Stimulated activated CD8-positive, alpha-beta memory T cell treated with anti-CD3 and anti-CD28 coated beads, Interleukin-7, amount 100 ng/mL, for 48 hours (primary cell): ENCODE measurements at places on chromosomes 4 and X.

DNA sequence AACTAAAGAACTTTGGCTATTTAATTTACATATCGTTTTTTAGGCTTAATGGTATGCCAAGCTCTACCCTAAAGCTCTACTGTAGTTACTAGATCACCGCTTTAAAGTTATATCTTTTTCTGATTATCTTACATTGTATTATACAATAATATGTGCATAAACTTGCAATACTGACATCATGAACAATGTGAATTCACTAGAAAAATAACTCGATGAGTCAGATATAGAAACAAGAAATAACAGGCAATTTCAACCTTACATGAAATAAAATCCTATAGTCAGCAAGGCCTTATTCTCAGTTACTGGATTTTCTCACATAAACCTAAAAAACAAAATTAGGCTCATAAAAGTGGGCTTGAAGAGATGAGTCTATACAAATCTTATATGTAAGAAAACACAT lies 32.5 kb downstream of the PDGFC start:
- DNase-seq: no peak

DNA sequence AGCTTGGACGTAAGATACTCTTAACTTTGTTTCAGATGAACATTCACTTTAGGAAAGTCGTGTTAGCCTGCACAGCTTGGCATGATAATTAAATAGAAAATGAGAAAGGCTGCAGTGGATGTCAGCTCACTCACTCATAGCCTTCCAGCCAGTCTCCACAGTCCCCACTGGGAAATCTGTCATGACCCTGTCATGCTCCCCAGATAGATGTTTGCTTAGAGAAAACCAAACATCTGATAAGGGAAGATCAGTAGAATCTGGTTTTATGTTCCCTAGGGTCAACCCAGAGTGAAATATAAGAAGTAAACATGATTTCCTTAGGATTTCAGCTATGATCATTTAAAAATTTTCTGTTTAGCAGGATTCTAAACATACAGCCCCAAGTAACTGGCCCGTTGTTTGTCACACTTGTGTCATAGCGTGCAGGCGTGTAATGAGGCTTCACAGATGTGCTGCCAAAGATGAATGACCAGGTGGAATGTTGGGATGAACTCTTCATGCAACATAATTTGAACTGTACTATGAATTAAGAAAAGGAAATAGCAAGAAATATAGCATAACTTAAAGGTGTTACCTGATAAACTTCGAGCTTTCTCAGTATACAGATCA lies 180.1 kb downstream of the BANK1 start:
- DNase-seq: no peak

GRCh38 chr4:24248674-24249630 lies 335.4 kb downstream of the DHX15 start:
- no peak for DNase-seq

GRCh38 chrX:153488231-153488914 lies 6.4 kb upstream of the BGN start:
- no peak for DNase-seq

- no peak for DNase-seq
Measured at GRCh38 chr4:80592950-80593349, 257.4 kb downstream of the CFAP299 start.

GRCh38 chr4:87310691-87311335 lies 11.9 kb downstream of the HSD17B13 start:
- DNase-seq: no peak

DNA sequence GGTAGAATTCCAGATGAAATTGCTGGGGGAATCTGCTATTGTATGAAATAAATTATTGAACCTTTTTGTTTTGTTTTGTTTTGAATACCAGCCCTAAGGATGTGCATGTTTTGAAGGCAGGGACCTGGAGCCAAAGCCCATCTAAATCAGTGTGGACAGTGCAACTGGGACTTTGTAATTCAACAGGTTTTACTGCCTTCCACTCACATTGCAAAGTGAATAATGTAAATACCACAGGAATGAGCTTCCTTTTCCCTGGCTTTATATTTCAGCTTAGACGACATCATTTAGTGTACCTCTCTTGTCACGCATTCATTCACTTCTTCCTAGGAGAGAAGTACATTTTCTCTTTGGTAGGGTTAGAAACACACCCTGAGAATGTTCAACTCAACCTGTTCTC lies 795.0 kb downstream of the CENPC start:
- DNase-seq: no peak

DNA sequence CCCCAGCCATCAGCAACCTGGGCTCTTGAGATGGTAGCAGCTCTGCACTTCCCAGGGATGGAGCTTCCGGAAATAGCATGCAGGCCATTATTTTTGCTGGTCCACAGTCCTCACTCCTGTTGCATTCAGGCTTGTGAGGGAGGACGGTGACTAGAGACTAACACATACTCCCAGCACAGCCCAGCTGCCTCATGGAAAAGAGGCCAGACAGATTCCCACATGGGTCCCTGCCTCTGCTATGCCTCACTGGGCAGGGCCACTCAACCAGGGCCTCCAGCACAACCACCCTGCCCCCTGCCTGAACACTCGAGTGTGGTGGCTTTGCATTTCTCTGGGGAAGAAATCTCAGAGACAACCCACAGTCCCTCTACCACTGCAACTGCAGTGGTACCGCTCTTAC lies 1195.1 kb downstream of the PCDH18 start:
- DNase-seq: no peak

GRCh38 chrX:121832446-121832845 lies 785.0 kb downstream of the GLUD2 start:
- no peak for DNase-seq

GRCh38 chr4:95398217-95398616 lies 150.6 kb downstream of the UNC5C start:
- no peak for DNase-seq

GRCh38 chr4:16884673-16885460 lies 13.6 kb downstream of the LDB2 start:
- DNase-seq: no peak

DNA sequence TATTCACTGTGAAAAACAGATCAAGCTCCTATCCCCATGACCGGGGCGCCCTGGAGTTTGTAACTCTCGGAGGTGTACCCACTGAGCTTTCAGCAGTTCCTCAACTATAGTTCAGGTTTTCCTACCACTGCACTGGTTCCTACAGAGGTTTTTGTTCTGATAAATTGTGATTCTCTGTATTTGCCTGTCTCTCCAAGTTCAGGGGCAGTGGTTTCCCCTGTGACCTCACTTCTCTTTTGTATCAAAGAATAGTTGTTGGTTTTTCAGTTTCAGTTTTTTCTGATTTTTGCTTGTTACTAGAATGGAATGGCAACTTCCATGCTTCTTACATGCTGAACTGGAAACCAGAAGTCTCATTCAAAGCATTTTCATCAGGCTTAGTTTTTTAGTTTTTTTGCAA lies 56.8 kb upstream of the PLS3 start:
- DNase-seq: no peak

DNA sequence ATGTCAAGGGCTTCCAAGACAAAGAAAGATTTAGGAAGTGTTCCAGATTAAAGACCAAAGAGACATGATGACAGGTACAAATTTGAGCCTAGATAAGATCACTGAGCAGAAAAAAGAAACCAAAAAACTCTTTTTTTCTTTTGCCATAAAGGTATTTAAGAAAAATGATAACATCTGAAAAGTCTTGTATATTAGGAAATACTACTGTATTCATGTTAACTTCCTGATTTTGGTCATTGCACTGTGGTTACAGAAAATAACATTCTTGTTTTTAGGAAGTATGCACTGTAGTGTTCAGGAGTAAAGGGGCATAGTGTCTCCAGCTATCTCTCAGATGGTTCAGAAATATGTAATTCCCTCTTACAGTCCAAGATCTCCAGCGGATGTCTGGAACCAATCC lies 37.1 kb downstream of the RWDD4 start:
- DNase-seq: no peak

DNA sequence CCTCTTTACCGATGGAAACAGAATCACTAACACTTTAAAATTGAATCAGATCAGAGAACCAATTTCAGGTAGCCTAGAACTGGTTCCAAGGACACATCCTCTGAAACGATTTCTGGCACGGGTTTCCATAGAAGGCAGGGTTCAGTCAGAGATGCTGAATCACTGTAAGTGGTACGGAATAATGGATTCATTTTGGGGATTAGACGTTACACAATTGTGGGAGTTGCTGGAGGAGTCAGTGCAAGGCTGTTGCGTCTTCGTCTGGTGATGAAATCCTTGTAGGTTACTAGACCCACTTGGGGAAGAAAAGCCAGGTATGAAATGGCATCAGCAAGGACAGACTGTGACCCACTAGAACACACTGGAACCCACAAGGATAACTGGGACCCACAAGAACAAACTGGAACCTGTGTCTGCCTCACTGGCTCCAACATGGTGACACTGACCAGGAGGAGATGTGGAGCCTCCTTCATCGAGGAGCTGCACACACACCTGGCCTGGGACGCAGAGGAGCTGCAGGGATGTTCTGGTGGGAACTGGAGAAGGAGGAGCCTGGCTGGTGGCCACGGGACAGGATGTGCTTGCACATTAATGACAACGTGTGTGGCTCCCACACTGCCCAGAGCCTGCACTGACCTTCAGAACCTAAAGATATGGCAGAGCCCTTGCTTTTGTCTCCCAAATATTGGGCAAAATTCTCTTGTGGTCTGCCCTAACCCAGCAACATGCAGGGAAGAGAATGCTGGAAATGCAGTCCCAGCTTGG lies 105.1 kb downstream of the TRAPPC11 start:
- DNase-seq: no peak

DNA sequence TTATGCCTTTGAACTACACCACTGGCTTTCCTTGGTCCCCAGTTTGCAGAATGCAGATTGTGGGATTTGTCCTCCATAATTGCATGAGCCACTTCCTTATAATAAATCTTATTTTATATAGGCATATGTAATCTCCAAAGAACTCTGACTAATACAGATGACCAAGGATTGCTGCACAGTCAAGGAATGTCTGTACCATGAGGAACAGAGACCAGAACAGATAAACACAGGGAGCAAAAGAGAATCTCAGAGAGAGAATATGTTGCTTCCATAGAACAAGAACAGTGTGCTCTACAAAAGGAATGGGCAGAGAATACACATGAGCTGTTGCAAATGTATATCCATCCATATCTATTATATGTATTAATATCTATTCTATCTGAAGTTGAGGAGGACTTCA lies 111.1 kb downstream of the ADRA2C start:
- no peak for DNase-seq

DNA sequence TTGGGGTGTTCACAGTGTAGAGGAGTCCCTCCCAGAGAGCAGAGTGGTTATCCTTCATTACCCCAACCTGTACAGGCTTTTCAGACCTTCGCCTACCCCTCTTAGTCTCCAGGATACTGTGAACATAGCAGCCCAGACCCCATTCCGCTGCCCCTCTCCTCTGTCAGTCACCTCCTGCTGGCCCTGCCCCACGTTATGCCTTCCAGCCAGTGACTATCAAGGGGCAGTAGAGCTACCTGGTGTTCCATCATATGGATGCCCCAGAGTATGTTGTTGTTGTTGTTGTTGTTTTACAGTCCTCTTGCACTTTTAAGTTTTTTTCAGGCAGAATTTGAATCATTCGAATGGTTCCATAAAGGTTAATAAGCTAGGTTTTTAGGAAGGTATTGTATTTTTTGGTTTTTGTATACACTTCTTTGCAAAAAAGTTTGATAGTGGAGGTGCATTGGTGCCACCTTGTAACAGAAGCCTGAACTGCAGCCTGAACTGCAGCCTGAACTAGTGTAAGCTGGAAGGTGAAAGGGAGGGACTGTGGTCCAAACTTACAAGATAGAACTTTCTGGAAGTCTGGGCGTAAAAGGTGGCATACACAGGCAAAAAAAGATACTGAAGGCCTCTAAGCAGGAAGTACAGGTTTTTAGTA lies 101.4 kb upstream of the RAB40AL start:
- DNase-seq: no peak

DNA sequence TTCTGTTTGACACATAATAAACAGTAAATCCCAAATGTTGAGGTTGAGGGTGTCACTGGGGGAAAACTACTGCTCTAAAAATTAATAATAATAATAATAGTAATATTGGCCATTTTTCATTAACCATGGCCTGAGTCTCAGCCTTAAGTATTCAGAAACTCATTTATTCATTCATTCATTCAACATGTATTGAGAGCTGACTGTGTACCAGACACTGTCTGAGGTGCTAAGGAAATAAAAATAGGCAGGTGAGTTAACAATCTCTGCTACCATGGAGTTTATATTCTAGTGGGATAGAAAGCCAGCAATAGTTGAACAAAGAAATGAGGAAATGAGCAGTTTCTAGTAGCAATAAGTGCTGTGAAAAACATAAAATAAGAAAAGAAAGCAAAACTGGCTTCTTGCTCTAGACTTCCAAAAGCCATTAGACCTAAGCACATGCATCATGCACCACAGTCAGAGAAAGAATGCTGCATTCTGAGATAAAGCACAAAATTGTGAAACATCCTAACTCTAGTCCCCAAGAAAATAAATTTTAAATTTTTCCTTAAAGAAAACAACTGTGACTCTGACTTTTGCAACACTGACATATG lies 278.7 kb downstream of the RCHY1 start:
- no peak for DNase-seq

DNA sequence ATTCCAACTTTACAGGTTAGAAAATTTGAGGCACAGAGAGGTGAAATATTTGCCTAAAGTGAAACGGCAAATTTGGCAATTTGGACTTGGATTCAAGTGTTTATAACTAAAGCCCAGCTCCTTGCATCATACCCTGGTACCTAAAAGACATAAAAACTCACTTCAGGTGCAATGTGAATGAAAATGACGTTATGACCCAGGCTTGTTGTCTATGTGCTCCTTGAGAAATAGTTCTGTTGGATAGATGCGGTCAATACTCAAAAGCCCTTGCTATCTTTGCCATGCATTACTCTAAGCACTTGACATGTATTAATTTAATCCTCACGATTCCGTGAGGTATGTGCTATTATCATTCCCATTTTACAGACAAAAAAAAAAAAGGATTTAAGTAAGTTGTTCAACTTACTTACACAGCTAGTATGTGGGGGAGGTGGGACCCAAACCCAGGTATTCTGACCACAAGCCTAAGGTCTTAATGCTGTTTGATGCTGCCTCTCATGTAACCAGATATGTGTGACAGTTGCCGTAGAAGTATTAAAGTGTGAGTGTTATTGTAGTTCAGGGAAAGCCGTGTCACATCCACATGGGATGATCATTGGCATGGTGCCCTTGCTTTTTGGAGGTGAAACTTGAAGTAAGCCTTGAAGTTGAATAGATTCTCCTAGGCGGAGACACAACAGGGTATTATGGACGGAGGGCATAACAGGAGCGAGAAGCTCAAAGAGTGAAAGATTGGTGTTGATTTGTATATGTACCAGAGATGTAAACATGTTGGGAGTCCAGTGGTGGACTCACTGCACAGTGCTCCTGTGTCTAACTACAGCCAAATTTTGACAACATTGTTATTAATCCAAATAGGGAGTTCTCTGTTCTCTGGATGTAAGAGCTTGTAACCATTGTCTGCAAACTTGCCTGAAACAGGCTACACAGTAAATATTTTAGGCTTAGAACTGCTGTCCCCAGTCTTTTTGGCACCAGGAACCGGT lies 3.1 kb downstream of the SCML1 start:
- no peak for DNase-seq

DNA sequence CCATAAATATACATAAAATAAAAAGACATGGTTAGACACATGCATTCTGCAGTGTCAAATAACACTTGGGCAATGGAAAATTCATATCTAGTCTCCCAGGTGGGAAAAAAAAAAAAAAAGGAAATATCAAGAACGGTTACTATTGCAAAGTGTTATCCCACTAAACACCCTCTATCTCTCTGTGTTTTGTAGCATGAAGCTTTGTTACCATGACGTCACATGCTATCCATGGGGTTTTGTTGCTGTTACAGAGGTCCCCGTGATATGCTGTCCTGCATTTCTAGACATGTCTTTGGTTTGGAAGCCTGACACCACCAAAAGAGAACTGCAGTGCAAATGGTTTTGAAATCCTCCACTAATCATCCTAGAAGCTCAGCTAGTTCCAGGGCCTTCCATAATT lies 50.7 kb upstream of the TLR3 start:
- DNase-seq: no peak

- DNase-seq: no peak
Measured at GRCh38 chr4:83974111-83974780, 438.3 kb downstream of the GPAT3 start.
